NCI-H446 (cell line): ENCODE measurements at places on chromosomes 1 and 21.

GRCh38 chr1:3399732-3400131 lies 54.7 kb upstream of the ARHGEF16 start:
- DNase-seq = no peak

DNA sequence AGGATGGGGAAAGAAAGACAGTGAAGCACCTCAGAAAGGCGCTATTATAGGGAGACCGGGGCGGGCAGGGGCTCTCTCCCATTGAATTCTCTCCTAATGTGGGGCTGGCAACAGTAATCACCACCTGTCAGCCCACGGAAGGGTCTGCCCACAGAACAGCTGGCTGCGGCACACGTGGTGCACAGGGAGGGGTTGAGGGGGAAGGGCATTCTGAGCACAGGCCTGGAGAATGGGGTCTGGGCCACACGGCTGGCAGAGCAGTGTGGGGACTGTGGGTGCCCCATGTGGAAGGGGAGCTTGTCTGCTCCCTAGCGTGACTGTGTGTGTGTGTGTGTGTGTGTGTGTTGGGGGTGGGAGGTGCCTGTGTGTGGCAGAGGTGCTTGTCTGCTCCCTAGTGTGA lies 4.1 kb downstream of the OLFML3 start:
- no peak for DNase-seq

- no peak for DNase-seq
Measured at GRCh38 chr1:24969596-24970398, 39.7 kb upstream of the RUNX3 start.

GRCh38 chr1:224223819-224224714 lies 41.0 kb downstream of the DEGS1 start:
- no peak for DNase-seq

- DNase-seq = no peak
Measured at GRCh38 chr1:112743174-112744008, 28.3 kb upstream of the PPM1J start.

DNA sequence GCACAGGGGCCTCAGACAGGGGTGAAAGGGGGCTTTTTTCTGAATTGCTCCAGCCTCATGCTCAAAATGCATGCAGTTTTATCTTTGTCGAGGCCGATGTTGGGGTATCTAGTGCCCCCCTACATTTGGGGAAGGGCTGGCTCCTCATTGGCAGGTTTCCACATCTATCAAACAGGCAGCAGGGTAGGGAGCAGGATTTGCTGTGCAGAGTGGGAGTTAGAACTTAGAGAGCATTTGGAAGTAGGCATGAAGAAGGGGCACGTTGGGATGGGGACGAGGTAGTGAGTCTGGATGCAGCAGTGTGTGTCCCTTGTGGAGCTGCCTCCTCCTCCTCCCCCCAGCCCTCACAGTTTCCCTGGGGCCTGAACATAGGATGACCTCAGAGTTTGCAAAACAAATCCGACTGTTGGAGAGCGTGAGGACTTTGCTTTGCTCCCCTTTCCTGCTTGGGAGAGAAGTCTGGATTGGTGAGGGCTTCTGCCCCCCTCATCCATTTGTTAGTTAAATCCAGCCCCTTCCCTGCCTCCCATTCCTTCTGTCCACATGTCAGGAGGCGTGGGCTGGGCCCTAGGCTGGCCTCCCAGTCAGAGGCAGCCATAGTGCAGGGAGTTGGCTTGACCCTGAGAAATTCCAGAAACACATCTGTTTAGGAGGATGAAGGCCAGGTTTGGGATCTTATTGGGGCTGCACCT lies 36.9 kb upstream of the GPR37L1 start:
- no peak for DNase-seq

- DNase-seq = no peak
Measured at GRCh38 chr1:248681651-248682050, 20.9 kb downstream of the OR14I1 start.

- no peak for DNase-seq
Measured at GRCh38 chr1:89599332-89599630, 33.6 kb upstream of the LRRC8C start.

DNA sequence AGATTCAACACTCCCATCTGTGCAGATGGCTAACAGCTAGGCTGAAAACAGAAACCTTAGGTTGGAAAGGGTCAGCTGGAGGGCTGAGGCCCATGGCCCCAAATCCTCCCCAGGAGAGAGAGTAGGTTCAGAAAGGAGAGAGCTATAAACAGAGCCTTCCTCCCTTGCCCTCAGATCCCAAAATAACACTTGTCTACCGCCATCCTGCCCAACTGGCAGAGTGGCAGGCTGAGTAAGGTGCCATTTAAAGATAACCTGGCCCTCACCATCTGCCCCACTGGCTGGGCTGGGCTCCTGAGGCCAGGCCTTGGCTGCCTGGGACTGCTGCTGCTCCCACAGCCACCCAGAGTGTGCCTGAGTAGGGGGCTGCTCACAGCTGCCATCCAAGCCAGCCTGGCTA lies 4.3 kb upstream of the SHISA4 start:
- no peak for DNase-seq

DNA sequence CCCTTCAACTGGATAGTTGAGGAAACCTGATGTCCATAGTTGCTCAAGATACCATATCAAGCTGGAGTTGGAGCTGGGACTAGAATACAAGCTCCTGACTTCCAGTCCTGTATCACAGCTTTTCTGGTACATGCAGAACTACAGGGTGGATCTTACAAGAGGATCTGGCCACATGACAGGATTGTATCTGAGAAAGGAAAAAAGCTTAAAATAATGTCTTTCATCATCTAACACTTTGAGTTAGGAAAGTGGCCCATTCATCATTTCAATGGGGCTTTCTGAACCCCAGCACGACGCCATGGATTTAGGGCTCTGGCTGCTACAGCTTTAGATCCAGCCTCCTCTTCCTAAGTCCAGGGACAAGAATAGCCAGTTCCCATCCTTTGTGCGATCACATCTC lies 46.9 kb downstream of the RASSF5 start:
- DNase-seq = no peak

DNA sequence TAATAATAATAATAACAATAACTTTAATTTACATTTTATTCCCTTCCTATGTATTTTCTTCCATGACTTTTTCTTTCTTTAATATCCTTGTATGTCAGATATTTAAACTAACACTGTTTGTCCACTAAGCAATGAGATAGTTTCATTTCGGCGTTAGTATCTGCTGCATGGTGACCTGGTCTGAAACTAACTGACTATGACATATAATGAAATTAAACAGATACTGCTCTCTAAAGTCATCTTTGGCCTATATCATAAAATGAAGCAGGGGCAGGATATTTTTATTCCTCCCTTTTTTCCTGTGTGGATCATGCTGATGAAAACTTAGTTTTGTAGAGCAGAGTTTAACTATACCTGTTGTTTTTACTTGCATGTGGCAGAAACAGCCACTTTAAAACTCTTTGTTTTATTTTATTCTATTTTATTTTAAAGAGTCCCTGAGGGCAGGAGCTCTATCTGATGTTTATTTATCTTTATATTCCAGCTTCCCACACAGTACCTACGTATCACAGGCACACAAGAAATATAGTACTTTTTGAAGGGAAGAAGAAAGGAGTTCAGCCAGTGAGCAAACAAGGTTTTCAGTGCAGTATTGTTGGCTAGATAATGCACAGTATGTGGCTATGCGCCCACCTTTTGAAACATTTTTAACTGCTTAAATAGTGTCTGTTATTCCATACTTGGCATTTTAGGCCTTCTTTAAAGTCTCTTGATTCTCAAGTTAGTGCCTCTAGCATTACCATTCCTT lies 165.6 kb downstream of the PHTF1 start:
- no peak for DNase-seq

DNA sequence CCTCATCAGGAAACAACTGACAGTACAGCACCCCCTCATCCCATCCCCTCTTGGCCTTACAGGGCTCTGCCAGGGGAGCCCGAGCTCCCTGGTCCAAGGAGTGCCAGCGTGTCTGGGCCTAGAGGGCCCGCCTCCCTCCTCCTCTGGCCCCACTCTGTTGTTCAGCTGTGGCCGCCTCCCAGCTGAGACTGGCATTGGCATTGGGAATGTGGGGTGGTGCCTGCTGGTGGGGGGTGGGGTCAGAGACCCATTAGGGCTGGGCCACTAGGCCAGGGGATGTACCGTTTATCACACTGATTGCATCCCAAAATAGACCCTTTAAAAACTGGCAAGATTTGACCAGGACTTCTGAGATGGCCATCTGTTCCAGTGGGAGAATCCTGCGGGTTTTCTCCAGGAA lies 1.4 kb downstream of the LDLRAP1 start:
- DNase-seq = peak; percentile 15

DNA sequence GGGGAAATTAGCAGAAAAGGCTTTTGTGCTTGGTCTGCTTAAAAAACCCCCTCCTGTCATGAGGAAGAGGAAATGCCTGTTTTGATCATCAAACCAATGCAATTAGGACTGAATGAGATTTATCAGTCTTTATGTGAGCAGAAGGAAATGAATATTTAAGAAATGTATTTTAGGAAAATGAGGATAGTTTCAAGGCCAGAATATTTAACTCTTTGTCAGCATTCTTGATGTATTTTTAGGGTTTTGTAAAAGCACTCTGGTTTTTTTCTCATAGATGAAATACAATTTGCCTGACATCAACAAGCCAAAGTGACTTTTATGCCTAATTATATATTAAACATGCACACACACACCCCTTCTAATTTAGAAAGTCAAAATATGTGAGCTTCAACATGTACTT lies 213.8 kb downstream of the GRIK1 start:
- DNase-seq = no peak

DNA sequence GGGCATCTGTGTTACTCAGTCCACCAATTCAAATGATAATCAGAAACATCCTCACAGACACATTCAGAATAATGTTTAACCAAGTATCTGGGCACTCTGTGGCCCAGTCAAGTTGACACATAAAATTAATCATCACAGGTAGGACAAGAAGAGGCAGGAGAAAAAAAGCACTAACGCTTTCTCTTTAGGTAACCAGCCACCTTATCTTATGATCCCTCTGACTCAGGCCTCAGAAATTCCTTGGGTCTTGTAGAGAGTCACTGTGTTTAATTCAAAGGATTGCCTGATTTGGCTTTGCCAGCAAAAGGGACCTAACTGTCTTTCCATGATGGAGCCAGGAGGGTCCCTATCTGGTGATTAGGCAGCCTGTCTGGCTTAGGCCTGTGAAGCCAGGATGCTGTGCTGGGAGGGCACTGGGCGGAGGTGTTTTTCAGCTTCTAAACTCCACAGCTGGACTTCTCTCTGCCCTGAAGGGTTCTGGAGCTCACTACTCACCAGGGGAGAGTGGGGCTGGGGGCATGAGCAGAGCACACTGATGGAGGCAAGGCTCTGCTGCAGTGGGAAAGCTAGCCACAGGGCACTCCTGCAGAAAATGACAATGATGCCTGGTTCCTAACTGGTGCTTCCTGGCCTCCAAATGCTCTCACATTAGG lies 36.4 kb upstream of the STUM start:
- no peak for DNase-seq

- no peak for DNase-seq
Measured at GRCh38 chr1:1783320-1783719, 5.0 kb upstream of the NADK start.

- DNase-seq = no peak
Measured at GRCh38 chr21:44704636-44705001, 6.8 kb downstream of the TSPEAR start.

- no peak for DNase-seq
Measured at GRCh38 chr1:47514229-47514628, 76.4 kb downstream of the FOXD2 start.

GRCh38 chr1:99869723-99870122 lies 19.6 kb downstream of the AGL start:
- DNase-seq = no peak

DNA sequence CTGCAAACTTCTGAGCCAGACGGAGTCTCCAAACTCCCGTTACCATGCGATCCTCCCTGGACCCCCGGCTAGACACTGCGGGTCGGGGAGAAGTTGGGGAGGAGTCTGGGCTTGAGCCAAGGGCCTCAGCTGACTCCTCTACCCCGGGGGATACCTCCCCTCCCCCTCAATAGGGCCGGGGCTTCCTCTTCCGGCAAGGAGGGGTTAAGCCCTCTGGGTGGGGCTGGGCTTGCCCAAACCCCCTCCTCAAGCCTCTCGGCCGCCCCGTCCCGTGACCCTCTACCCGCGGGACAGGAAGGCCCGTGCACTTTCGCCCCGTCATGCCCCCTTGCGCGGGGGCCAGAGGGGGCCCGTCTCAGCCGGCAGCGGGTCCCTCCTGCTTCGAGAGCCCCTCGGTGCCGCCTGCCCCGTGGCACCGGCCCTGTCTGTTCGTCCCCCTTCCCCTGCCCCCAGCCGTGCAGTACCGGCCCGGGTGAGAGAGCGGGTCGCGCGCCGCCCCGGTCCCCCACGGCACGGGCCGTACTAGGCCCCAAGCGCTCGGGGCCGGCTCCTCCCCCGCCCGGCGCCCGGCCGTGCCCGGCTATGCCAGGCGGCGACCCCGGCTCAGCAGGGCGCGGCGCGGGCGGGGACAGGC lies 652 bp downstream of the ARL8A start:
- no peak for DNase-seq

- DNase-seq = no peak
Measured at GRCh38 chr1:89873770-89874169, 52.9 kb downstream of the LRRC8D start.

DNA sequence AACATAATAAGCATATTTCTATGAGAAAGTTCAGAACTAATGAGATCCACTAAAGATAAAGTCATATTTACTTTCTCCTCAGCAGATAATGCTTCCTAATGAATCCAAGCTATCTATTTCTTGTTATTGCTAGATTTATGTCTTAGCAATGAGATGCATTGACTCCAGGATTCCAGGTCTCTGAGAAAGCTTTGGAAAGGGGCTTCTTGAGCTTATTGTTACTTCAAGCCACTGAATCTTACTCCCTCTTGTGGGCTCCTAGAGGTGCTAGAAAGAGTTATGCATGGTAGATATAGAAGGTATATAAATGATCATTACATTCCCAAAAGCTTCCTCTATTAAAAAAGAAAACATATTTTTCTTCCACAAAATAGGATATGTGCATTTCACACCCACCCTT lies 246.4 kb upstream of the ADAMTS5 start:
- DNase-seq = no peak

- DNase-seq = no peak
Measured at GRCh38 chr1:51423073-51423821, 92.9 kb upstream of the TTC39A start.

DNA sequence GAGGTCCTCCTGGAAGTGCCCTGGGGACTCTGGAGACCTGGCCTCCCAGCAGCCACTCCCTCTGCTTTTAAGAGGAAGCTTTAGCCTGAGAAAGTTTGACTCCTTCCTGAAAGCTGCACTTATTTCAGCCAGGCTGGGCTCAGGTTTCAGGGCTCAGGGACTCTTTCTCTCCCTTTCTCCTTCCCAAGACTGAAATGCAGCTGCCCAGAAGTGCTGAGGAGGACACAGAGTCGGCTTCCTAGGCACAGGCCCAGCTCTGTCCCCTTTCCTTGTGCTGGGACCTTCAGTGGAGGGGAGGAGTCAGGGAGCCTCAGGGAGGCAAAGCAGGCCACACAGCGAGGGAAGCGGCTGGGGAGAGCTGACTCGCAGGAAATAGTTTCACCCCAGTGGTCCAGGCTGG lies 137.3 kb downstream of the NAV1 start:
- no peak for DNase-seq

DNA sequence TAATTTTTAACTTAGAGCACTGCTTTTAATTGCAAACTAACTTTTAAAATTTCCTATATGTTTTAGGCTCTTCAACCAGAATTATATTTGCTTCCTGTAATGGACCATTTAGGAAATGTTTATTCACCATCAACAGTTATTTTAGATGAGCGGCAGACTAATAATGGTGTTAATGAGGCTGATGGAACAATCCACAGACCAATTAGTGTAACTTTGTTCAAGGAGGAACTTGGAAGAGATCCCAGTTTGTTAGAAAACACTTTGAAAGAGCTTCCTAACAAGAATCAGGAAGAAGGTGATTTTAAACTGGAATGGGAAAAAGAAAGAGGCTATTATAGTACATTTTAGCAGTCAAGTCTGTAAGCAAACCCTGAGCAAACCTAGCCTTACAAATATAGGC lies 19.4 kb upstream of the GNG5 start:
- DNase-seq = no peak
